ENCODE measurements at places on chromosomes 4 and X.
A peak's percentile ranks its signal among the peaks of the same experiment; 100 is the strongest.

GRCh38 chr4:10077076-10077475 is 39.5 kb downstream of the WDR1 start:
- no peak for DNase-seq

DNA sequence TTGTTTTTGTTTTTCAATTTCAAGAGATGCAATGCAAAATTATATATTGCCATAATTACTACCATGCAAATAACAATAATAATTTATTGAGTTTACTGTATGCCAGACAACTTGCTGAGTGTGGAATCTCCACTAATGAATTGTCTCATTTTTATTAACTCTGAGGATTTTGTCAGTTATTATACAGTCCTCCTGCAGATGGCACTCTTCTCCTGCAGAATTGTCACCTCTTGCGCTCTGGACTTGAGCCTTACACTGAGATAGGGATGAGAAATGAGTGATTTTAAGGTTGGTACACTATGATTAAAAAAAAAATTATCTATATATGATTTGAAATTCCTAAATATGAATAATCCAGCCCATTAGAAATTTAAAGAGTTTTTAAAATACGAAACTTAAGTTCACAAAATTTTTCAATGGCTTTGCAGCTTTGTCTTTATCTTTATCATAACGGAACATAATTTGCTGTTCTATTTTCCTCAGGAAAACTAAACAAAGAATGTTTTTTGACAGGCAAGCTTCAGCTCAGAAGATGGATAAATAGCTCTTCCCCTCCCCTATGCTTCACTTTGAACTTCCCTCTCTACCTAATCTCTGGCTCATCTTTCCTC is 12.7 kb upstream of the PAQR3 start:
- peak; percentile 51 for DNase-seq

DNA sequence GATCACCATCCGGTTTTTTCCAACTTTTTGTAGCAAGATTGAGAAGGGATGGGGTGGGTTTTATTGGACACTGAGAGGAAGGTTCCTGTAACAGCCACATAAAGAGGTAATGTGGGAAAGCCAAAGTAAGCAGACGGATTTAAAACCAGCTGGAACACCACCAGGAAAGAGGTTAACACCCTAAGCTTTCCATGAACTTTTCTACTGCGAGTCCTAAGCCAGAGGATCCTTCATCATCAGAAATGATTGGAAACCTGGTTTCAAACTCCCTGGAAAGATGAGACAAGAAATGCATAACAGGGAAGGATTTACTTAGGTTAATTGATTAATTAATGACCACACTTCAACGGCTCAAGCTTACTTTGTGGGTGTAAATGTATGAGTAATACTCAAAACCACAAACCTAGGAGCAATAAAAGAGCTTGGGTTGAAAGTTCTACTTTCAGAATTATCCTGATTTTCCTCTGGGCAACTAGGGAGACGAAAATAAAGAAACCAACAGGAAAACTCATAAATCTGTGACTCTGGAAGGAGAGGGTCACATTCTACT is 91.5 kb downstream of the COX18 start:
- DNase-seq: no peak

DNA sequence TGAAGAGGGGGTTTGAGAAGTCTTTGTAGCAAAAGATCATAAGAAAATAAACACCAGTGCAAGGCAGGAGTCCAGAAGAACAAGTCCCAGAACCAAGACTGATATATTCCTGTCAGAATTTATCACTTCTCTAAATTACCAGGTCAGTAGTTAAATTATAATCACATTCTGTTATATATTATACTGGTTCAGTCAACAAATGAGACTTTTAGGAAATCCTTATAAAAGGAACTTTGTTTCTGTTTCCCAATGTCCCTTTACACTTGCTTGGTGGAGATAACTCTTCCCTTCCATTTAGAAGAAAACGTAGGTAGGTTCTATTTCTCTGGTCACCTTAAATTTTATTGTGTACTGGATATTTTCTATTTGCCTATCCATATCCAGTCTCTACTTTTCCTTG is 21.1 kb downstream of the GBA3 start:
- DNase-seq: no peak

- no peak for DNase-seq
These were observed 16.4 kb downstream of the TMEM154 start for GRCh38 chr4:152663203-152664066.

DNA sequence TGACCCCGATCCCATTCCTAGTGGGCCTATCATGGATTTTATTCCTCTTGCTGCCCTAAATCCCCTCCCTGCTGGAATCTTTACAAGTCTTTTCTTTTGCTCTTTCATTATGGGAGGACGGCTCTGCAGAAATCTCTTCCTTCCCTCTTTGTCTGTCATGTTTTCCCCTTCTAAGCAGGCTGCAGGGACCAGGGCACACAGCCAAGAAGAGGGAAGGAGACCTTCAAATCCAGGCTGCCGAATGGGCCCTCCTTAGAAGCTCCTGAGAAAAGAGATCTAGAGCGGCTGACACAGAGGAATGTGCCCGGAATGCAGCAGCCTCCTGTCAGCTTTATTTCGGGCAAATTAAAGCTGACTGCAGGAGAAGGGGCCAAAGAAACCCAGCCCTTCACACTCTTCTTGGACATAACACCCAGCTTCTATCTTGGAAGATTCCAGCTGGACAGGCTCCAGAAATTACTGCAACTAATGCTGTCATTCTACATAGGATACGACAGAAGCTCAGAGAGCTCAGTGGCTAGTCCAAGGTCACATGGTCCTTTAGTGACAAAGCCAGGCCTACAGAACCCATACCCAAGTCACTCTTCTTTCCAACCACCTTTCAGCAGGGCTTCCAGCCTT is 187.8 kb upstream of the NHS start:
- DNase-seq: no peak

- DNase-seq: no peak
These were observed 4.0 kb downstream of the RNF212 start for GRCh38 chr4:1109333-1109732.
